ENCODE measurements at places on chromosomes 2 and 18. TPM values are rescaled to one million over a fixed set of nuclear protein-coding genes. Genes with fewer than 3 reads are reported as not detected.

- H3K4me1 ChIP-seq: peaks cover 6% of the 10 kb centered on the region
- H3K27me3 ChIP-seq: peaks cover 4% of the 10 kb centered on the region
- peak overlapping the region; percentile 70 for H3K27ac ChIP-seq
- H3K36me3 ChIP-seq: no peaks in the 10 kb centered on the region
- peak; percentile 90 for DNase-seq
Measured at GRCh38 chr2:181456660-181457120, 496 bp upstream of the ITGA4 start.

PTH2R gene
- 0.10 TPM for total RNA-seq

CRYGC gene
- not detected for total RNA-seq

DNA sequence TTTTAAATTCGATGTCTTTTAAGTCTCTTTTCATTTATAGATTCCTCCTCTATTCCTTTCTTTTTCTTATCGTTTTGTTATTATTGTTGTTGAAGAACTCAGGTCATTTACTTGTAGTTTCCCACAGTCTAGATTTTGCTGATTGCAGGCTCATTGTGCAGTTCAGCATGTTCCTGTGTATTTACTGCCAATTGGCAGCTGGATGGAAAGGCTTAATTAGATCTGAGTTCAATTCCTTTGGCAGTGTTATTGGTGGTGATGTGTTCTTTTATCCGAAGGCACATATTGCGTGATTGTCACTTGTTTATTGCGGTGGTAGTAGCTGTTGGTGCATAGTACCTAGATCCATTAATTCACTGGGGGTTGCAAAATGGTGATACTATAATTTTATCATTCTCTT is 180.7 kb downstream of the BABAM2 start:
- H3K4me1 ChIP-seq: no peaks in the 10 kb centered on the region
- no peak for DNase-seq
- H3K27me3 ChIP-seq: no peaks in the 10 kb centered on the region
- no peaks in the 10 kb centered on the region for H3K36me3 ChIP-seq

- peak; percentile 67 for DNase-seq
- H3K4me1 ChIP-seq: peaks cover 100% of the 10 kb centered on the region
- H3K27me3 ChIP-seq: no peaks in the 10 kb centered on the region
Measured at GRCh38 chr2:237700512-237701032, 73.2 kb downstream of the LRRFIP1 start.

DNER gene
- total RNA-seq: 1.9 TPM

GRCh38 chr2:186726938-186727337 is 33.1 kb downstream of the FAM171B start:
- no peaks in the 10 kb centered on the region for H3K36me3 ChIP-seq
- H3K4me3 ChIP-seq: no peak overlapping the region
- H3K27ac ChIP-seq: no peak overlapping the region

MC2R gene
- total RNA-seq: not detected

GRCh38 chr2:11984316-11985158 is 238.1 kb downstream of the LPIN1 start:
- H3K27ac ChIP-seq: no peak overlapping the region
- H3K4me3 ChIP-seq: no peak overlapping the region
- no peaks in the 10 kb centered on the region for H3K27me3 ChIP-seq
- no peaks in the 10 kb centered on the region for H3K36me3 ChIP-seq
- DNase-seq: no peak

COL4A4 gene
- 51.2 TPM for total RNA-seq

- DNase-seq: no peak
- H3K4me3 ChIP-seq: no peak overlapping the region
- H3K27ac ChIP-seq: no peak overlapping the region
- no peaks in the 10 kb centered on the region for H3K27me3 ChIP-seq
- no peaks in the 10 kb centered on the region for H3K36me3 ChIP-seq
- H3K4me1 ChIP-seq: no peaks in the 10 kb centered on the region
Measured at GRCh38 chr2:3624059-3624794, 29.3 kb downstream of the COLEC11 start.

GRCh38 chr2:102131564-102131963 is 11.0 kb upstream of the IL1R1 start:
- H3K27me3 ChIP-seq: no peaks in the 10 kb centered on the region
- no peak overlapping the region for H3K4me3 ChIP-seq
- H3K27ac ChIP-seq: no peak overlapping the region
- peaks cover 7% of the 10 kb centered on the region for H3K4me1 ChIP-seq

DNA sequence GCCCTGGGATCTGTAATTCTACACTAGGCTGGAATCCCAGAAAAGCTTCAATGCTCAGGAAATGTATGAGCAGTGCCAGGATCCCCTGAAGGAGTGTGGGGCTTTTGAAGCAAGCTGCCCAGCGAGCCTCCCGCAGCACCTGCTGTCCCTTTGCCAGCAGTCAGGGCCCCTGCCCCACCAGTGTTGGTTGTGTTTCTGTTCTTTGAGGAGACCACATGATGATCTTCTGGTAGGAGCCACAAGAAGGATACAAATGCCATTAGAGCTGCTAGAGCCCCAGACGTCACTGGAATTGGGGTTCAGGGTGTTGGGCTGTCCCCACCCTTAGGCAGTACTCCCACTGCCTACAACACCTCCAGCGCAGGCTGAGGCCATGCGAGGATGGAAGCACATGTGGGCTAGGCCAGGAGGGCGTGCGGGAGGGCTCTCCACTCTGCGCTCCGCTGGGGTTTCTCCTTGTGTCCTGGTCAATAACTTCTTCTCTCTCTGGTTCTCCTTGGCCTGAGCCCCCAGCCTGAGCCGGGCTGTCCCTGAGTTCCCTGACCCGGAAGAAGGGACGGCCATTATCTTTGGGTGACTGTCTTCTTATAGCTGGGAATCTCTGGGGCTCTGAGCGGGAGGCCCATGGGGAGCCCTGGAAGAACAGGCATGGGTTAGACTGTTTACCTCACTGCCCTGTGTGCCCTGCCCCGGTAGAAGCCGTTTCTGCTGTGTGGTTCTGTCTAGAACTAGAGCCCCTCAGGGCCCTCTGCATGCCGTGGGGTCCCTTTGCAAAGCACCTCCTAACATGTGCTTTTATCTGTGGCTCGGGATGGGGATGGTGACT is 73.9 kb downstream of the LRRFIP1 start:
- no peaks in the 10 kb centered on the region for H3K27me3 ChIP-seq
- H3K4me1 ChIP-seq: peaks cover 67% of the 10 kb centered on the region
- no peak for DNase-seq
- H3K27ac ChIP-seq: peak overlapping the region; percentile 100
- H3K4me3 ChIP-seq: no peak overlapping the region

DNA sequence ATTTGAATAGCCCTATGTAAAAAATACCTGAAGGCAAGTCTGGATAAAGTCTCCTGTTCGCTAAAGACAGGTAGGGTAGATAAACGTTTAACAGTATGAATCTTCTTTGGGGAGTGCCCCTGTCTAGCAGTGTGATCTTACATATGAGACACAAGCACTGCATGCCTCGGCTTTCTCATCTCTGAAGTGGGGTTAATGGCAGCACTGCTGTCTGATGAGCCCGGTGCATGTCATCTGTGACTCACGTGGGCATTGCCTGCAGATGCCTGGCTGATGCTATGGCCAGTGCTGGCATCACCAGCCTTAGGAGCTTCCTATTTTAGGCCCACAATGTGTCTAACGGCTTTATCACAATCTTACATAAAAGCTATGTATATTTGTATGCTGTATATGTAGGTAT is 50.1 kb downstream of the GALR1 start:
- no peak for DNase-seq
- H3K36me3 ChIP-seq: no peaks in the 10 kb centered on the region
- no peak overlapping the region for H3K4me3 ChIP-seq

HMSD gene
- total RNA-seq: 10.8 TPM

DNA sequence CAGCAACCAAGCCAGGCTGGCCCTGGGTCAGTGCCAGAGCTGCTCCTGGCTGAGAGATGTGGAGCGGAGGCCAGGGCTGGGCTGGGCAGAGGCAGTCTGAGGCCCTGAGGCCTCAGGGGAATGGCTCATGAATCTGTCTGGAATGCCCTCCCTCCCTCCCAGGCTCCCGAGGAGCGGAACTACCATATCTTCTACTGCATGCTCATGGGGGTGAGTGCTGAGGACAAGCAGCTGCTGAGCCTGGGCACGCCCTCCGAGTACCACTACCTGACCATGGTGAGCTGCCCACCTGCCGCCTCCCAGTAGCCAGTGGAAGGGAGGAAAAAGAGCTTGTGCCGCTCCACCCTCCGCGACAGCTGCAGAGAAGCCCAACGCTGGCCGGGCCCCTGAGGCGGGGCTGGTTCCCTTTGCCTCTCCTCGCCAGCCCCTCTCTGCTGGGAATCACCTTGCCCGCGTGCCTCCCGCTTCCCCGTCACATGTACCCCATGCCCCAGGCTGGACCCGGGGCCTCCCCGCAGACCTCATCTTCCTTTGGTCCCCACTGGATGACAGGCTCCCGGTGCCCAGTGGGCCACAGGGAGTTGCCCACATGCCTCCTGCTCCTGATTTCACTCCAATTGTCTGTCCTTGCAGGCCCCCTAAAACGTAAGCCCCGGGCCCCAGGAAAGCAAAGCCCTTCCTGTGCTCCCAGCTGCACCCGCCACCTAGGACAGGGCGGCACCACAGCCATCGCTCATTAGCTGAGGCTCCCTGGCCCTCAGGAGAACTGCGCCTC is 41.1 kb downstream of the MYO7B start:
- H3K27ac ChIP-seq: no peak overlapping the region
- no peaks in the 10 kb centered on the region for H3K4me1 ChIP-seq
- DNase-seq: peak; percentile 70
- no peak overlapping the region for H3K4me3 ChIP-seq

GRCh38 chr2:112904883-112905282 is 6.1 kb upstream of the IL37 start:
- no peak for DNase-seq
- no peaks in the 10 kb centered on the region for H3K36me3 ChIP-seq
- no peak overlapping the region for H3K27ac ChIP-seq
- peaks cover 4% of the 10 kb centered on the region for H3K4me1 ChIP-seq
- H3K27me3 ChIP-seq: no peaks in the 10 kb centered on the region
- H3K4me3 ChIP-seq: no peak overlapping the region

HNMT gene
- total RNA-seq: 61.9 TPM

DNA sequence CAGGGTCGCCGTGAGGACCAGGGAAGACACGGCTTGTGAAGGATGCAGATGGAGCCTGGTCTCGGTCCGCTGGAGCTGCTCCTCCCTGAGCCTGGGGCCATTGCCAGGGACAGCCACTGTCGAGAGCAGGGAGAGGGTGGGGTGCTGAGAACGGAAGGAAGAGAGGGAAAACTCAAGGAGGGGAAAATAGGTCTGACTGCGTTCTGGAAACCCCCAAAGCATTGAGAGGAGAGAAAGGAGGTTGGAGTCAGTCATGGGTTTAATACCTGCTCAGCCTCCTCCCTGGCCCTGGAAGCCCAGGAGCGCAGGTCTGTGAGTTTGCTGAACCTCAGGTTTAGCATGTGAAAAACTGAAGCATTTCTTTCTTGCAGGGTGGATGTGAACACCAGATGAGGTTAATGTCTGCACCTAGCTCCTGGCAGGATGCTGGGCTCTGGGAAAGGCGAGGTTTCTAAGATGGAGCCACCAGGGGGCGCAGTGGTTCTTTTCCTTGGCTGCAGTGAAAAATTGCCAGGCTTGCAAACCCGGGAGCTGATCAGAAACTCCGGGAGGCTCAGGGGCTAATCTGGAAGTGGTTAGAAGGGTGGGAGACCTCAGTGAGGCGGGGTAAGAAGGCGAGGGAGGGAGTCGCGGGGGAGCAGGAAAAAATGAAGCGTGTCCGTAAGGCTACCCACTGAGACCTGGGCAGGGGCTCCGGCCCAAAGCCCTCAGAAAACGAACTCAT is 33.6 kb upstream of the RNF149 start:
- no peak overlapping the region for H3K27ac ChIP-seq
- peaks cover 6% of the 10 kb centered on the region for H3K4me1 ChIP-seq

DNA sequence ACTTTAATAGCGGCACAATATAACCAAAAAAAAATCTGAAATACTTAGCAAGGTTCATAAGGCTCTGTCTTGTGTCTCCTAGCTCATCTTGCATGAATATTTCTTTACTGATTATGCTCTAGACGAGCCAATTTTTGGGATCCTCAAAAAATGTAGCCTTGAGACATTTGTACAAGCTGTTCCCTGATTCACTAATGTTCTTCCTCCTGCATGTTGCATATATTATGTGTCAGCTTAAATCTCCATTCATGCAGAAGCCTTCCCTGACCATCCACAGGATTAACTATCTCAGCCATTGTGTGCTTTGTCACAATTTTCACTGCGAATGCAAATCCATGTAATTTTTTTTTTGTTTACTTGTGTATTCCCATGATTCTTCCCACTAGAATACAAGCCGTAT is 594.0 kb upstream of the VRK2 start:
- H3K36me3 ChIP-seq: no peaks in the 10 kb centered on the region
- H3K27me3 ChIP-seq: no peaks in the 10 kb centered on the region
- H3K4me3 ChIP-seq: no peak overlapping the region
- no peak overlapping the region for H3K27ac ChIP-seq
- H3K4me1 ChIP-seq: no peaks in the 10 kb centered on the region
- no peak for DNase-seq

ACVR2A gene
- 21.1 TPM for total RNA-seq

DNA sequence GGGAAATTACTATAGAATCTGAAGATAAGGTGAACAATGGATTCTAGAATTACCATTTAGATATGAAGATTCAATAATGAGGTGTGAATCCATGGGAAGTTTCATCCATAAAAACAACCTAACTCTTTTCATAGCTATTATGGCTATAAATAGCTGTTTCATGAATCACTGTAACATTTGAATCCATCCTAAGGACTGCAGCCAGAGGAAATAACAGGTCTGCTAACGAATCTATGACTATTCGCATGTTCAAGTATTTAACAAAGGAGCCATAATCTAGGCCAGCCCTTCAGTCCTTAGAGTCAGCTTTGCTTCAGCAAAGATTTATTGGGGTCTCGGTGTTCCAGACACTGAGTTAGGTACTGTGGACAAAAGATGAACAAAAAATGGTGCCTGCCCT is 87.1 kb downstream of the MYOM1 start:
- H3K27ac ChIP-seq: no peak overlapping the region
- no peaks in the 10 kb centered on the region for H3K36me3 ChIP-seq
- DNase-seq: no peak
- H3K4me3 ChIP-seq: no peak overlapping the region
- H3K4me1 ChIP-seq: no peaks in the 10 kb centered on the region

- no peaks in the 10 kb centered on the region for H3K27me3 ChIP-seq
- H3K4me1 ChIP-seq: peaks cover 32% of the 10 kb centered on the region
- peak; percentile 79 for DNase-seq
- peak overlapping the region; percentile 49 for H3K27ac ChIP-seq
- H3K4me3 ChIP-seq: no peak overlapping the region
Measured at GRCh38 chr2:30252723-30253701, 21.7 kb downstream of the LBH start.

All from left lung (tissue), 14 donors.